ENCODE measurements at places on chromosomes 1 and 21.

GRCh38 chr1:8419172-8419571, 101.3 kb downstream of the SLC45A1 start:
- DNase-seq, result no peak

GRCh38 chr1:195481293-195481692, 1126.9 kb downstream of the KCNT2 start:
- DNase-seq, result no peak

DNA sequence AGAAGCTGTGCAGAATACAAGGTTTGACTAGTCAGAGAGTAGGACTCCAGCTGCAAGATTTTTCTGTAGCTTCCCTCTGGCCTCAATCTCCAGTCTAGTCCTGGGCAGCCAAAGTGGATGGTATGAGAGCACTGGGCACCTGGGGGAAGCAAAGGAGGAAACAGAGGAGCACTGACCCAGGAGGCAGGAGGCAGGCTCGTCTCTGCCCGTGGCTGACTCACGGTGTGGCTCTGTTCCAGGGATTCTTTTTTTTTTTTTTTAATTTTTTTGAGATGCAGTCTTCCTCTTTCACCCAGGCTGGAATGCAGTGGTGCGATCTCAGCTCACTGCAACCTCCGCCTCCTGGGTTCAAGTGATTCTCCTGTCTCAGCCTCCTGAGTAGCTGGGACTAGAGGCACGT, 4.1 kb upstream of the NPPB start:
- DNase-seq, result no peak

DNA sequence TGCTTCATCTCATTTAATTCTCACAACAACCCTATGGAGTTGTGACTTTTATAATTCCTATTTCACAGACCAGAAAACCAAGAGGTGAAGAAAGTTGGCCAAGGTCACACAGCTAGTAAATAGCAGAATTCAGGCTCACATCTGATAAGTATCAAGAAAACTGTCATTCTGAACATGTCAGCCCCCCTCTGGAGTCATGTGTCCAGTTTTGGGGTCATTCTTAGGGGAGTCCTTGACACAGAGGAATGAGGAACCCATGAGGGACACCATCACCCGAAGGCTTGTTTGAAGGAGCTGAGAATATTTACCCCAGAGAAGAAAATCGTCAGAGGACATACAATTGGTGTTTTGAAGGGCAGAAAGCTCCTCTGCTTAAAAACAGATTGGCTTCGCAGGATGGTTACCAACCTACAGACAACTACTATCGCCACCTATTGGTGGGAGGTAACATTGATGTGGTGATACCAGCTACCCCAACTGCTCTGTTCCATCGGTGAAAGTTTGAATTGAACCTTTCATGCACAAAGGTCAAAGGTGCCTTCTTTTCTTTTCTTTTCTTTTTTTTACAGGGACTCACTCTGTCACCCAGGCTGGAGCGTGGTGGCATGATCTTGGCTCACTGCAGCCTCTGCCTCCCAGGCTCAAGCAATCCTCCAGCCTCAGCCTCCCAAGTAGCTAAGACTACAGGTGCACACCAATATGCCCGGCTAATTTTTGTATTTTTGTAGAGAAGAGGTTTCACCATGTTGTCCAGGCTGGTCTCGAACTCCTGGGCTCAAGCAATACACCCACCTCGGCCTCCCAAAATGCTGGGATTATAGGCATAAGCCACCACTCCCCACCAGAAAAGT, 31.3 kb downstream of the NCMAP start:
- DNase-seq, result no peak

GRCh38 chr21:19950347-19950746, 1047.9 kb upstream of the NCAM2 start:
- no peak for DNase-seq

GRCh38 chr1:41768583-41768982, 150.1 kb downstream of the HIVEP3 start:
- DNase-seq, result no peak

DNA sequence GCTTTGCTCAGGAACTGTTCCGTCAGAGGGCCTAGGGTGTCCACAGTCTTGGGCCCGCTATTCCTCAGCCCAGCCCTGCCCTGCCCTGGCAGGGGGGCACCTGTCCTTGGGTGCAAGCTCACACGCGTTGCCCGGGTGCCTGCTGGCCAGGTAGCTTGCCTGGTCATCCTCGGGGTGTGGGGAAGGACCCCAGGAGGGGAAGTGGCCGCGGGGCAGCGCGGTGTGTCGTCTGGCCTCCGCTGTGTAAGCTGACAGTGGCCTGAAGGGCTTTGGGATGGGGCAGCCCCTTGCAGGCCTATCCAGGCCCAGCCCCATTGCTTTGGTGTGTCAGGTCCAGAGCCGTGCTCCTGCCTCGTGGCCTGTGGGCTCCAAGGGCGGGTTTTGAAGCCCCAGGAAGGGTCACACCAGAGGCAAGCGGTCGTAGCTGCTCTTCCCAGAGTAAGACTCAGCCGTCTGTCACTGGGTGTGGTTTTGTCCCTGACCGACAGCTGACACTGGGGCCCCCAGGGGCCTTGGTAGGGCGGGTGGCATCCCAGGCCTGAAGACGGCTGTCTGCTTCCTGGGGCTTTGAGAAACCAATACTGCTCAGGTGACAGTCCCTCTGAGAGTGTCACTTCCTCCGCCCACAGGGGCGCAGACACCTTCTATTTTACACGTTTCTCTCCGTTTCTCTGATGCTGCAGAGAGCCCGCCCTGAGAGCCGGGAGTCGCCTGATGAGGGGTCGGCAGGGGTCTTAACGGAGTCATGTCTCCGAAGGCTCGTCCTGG, 72.1 kb downstream of the SKI start:
- no peak for DNase-seq
